ENCODE measurements at places on chromosomes 4 and X.

DNA sequence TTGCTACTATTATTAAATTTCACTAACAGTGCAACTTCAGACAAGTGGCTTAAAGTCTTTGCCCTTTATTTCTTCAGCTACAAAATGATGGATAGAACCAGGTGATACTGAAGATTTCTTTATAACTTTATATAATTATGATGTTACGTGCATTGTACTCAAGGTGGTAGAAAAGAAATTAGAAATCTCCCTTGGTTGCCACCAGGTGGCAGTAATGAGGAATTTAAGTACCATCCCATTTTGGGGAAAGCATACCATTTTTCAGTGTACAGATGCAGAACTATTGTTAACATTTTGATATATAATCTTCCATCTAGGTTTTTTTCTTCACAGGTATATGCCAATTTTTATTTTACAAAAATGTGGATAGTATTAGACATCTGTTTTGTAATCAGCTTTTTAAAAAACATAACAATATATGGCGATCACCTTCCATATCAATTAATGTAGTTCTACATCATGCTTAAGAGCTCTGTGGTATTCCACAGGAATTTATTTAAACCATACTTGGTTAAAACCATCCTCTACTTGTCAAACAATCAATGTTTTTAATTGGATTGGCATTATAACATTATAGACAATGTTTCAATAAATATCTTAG, 37.7 kb upstream of the RAB33B start:
- peak; percentile 26 for DNase-seq

GRCh38 chrX:124769166-124769565, 422.8 kb downstream of the SH2D1A start:
- DNase-seq: no peak

GRCh38 chrX:22882543-22882942, 117.2 kb upstream of the DDX53 start:
- no peak for DNase-seq

GRCh38 chrX:19849464-19850080, 37.8 kb downstream of the SH3KBP1 start:
- DNase-seq: no peak

- peak; percentile 61 for DNase-seq
Measured at GRCh38 chr4:683982-684622, 4.8 kb downstream of the SLC49A3 start.

All from fibroblast of gingiva (primary cell).